Esophagus squamous epithelium (tissue), 5 donors: ENCODE measurements at places on chromosomes 1 and 21.

GRCh38 chr21:37429356-37429755 lies 62.8 kb downstream of the DYRK1A start:
- H3K4me1 ChIP-seq, result peaks cover 12% of the 10 kb centered on the region
- no peak for DNase-seq
- no peak overlapping the region for H3K27ac ChIP-seq
- H3K4me3 ChIP-seq, result no peak overlapping the region

- no peaks in the 10 kb centered on the region for H3K27me3 ChIP-seq
- no peak for DNase-seq
- peaks cover 3% of the 10 kb centered on the region for H3K4me1 ChIP-seq
- H3K4me3 ChIP-seq, result no peak overlapping the region
- no peak overlapping the region for H3K27ac ChIP-seq
- no peaks in the 10 kb centered on the region for H3K36me3 ChIP-seq
These were observed 9.8 kb upstream of the SSBP3 start for GRCh38 chr1:54415991-54416390.

GRCh38 chr1:34320053-34320669 lies 143.5 kb downstream of the C1orf94 start:
- H3K4me1 ChIP-seq, result no peaks in the 10 kb centered on the region
- H3K4me3 ChIP-seq, result no peak overlapping the region
- H3K36me3 ChIP-seq, result no peaks in the 10 kb centered on the region
- H3K27ac ChIP-seq, result no peak overlapping the region
- H3K27me3 ChIP-seq, result no peaks in the 10 kb centered on the region

- no peaks in the 10 kb centered on the region for H3K4me1 ChIP-seq
- H3K27ac ChIP-seq, result no peak overlapping the region
- no peaks in the 10 kb centered on the region for H3K36me3 ChIP-seq
- no peaks in the 10 kb centered on the region for H3K27me3 ChIP-seq
These were observed 38.3 kb upstream of the PAX7 start for GRCh38 chr1:18592368-18592767.

- no peak overlapping the region for H3K4me3 ChIP-seq
- no peaks in the 10 kb centered on the region for H3K36me3 ChIP-seq
- no peak overlapping the region for H3K27ac ChIP-seq
- no peaks in the 10 kb centered on the region for H3K4me1 ChIP-seq
These were observed 27.1 kb upstream of the KCTD3 start for GRCh38 chr1:215539803-215540570.

DNA sequence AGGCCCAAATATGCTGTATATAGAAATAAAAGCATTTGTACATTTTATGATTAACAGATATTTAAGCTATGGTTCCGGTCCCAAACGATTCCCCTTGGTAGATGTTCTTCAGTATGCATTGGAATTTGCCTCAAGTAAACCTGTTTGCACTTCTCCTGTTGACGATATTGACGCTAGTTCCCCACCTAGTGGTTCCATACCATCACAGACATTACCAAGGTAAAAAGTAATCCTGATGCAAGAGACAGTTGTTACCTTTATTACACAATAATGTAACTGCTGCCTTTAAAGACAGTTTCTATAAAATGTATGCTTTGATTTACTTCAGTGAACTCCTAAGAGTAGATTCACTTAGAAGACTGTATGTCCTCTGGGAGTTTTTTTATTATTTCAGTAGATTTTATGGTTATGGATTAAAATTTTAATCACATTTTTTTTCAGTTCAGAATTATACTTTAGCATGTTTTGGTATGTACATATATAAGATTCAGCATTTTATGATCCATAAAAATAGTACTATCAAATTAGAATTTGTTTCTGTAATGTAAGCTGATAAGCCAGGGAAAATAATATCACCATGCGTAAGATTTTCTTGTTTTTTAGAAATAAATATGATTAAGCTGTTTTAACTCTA lies 96.5 kb downstream of the USP25 start:
- no peak for DNase-seq
- no peaks in the 10 kb centered on the region for H3K27me3 ChIP-seq
- no peak overlapping the region for H3K4me3 ChIP-seq

- no peak for DNase-seq
- no peak overlapping the region for H3K4me3 ChIP-seq
- peaks cover 50% of the 10 kb centered on the region for H3K4me1 ChIP-seq
- peaks cover 7% of the 10 kb centered on the region for H3K36me3 ChIP-seq
- peak overlapping the region; percentile 46 for H3K27ac ChIP-seq
These were observed 82.8 kb downstream of the PRDM2 start for GRCh38 chr1:13782634-13783360.

- H3K27me3 ChIP-seq, result no peaks in the 10 kb centered on the region
- H3K4me1 ChIP-seq, result peaks cover 44% of the 10 kb centered on the region
- H3K27ac ChIP-seq, result no peak overlapping the region
- DNase-seq, result no peak
- H3K4me3 ChIP-seq, result no peak overlapping the region
These were observed 4.9 kb downstream of the NIPAL3 start for GRCh38 chr1:24420547-24420946.

GRCh38 chr1:67500413-67500959 lies 70.3 kb upstream of the SERBP1 start:
- DNase-seq, result no peak
- H3K27me3 ChIP-seq, result no peaks in the 10 kb centered on the region
- H3K4me3 ChIP-seq, result peak overlapping the region; percentile 18
- H3K36me3 ChIP-seq, result no peaks in the 10 kb centered on the region
- no peaks in the 10 kb centered on the region for H3K4me1 ChIP-seq

DNA sequence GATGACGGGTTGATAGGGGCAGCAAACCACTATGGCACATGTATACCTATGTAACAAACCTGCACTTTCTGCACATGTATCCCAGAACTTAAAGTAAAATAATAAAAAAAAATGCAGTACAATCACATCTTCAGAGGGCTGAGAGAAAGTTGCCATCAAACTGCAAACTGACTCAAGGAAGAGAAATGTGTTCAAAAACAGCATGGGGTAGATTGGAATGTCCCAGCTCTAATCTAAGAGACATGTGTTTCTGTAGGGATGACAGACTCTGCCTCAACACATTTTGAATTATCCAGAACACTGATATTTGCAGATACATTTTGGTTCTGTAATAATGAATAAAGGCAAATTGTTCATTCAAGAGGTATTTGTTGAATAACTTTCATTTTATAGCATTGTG lies 171.2 kb upstream of the RUNX1 start:
- H3K27ac ChIP-seq, result no peak overlapping the region
- H3K27me3 ChIP-seq, result no peaks in the 10 kb centered on the region
- DNase-seq, result no peak
- peaks cover 32% of the 10 kb centered on the region for H3K4me1 ChIP-seq
- H3K4me3 ChIP-seq, result no peak overlapping the region
- no peaks in the 10 kb centered on the region for H3K36me3 ChIP-seq

DNA sequence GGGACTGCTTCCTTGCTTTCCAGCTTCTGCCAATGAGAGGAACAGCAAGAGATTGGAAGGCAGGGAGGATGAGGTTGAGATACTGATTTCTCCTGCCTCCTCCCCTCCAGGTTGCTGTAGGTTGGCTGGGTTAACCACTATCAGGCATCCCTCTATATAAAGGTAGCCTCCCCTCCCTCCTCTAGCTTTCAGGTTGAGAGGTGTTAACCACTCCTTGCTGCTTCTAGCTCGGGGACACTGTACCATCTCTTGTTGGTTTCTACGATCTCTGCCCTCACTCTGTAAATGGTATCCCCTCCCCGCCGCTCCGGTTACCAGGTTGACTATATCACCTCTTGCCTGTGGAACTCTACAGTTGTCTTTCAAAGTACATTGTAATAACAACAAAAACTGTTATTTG lies 16.7 kb downstream of the LPAR3 start:
- H3K4me3 ChIP-seq, result no peak overlapping the region
- H3K27ac ChIP-seq, result no peak overlapping the region
- DNase-seq, result no peak
- no peaks in the 10 kb centered on the region for H3K36me3 ChIP-seq
- peaks cover 9% of the 10 kb centered on the region for H3K4me1 ChIP-seq
- H3K27me3 ChIP-seq, result no peaks in the 10 kb centered on the region

DNA sequence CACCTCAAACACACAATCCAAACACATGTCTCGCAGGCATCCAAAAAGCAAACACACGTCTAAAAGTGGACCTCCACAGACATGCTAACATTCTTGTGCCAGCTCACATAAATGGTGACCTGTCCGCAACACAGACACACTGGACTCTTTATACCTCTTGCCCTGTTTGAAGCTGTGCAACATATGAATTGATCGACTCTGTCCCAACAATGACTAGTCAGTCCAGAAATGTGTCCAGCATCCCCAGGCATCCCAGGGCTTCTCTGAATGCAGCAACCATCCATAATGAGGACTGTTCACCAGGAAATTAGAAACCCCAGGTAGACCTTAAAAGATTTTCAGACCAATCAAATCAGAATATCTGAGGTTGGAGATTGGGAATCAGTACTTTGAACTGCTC lies 3.2 kb downstream of the DDR2 start:
- no peaks in the 10 kb centered on the region for H3K36me3 ChIP-seq
- no peak for DNase-seq
- H3K4me3 ChIP-seq, result peak overlapping the region; percentile 64
- H3K27ac ChIP-seq, result peak overlapping the region; percentile 86
- H3K4me1 ChIP-seq, result peaks cover 16% of the 10 kb centered on the region

DNA sequence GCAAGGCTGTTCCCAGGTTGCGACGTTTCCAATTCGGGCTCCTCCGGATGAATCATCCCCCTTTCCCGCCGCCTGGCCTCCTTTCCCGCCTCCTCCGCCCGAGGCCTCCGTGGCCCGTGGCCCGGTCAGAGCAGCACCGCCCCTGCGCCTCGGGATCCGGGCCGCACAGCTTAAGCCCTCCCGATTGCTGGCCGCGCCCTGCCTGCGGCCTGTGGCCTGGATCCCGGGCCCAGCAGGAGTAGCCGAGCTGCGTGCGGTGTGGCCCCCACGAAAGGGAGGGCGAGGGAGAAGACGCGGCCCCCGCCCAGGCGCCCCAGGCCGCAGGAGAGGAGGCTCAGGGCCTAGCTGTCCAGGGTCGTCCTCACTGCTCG lies 1.0 kb downstream of the TMEM200B start:
- H3K4me1 ChIP-seq, result peaks cover 57% of the 10 kb centered on the region
- no peak for DNase-seq
- peak overlapping the region; percentile 64 for H3K4me3 ChIP-seq

DNA sequence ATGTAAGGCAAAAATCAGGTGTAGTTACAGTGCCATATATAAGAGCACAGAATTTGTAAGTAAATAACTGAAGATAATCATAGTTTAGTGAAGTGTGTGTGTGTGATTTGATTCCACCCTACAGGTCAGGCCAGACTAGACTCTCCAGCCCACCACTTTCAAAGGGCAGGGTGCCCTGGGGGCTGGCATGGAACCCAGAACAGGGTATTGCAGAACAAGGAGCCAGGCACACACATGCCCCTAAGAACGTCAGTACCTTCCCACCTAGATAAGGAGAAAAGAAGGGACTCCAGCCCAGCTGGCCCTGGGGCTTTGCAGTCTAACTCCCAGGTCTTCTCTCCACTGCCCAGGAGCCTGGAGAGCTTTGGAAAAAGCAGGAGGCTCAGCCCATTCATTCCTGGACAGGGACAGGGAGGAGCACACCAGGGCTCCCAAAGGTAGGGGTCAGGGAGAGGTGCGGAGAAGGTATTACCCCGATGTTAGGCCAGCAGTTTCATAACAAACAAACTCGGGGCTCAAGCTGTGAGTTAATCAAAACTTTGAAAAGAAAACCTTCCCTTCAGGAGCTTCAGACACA lies 149.7 kb upstream of the VANGL1 start:
- no peak for DNase-seq
- no peaks in the 10 kb centered on the region for H3K36me3 ChIP-seq
- H3K4me1 ChIP-seq, result no peaks in the 10 kb centered on the region

- H3K27ac ChIP-seq, result no peak overlapping the region
- H3K4me1 ChIP-seq, result no peaks in the 10 kb centered on the region
- no peak overlapping the region for H3K4me3 ChIP-seq
- H3K36me3 ChIP-seq, result no peaks in the 10 kb centered on the region
- H3K27me3 ChIP-seq, result no peaks in the 10 kb centered on the region
These were observed 73.6 kb downstream of the ZNF281 start for GRCh38 chr1:200336101-200336845.

DNA sequence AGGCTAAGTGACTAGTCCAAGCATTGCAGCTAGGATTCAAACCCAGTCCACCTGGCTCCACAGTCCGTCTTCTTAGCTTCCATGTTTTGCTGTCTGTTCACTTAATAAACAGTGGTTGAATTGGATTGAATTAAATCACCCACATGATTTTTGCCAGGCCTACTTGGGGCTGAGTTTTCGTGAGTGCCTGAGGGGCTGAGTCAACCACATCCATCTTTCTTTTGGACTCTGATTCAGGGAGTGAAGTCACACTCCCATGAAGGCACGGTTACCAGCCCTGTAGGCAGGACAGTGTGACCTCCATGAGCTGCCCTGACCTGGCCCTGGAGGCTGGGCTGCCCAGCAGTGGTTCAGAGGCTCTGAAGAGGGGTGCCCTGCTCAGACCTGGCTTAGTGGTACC lies 123.7 kb downstream of the ACTL8 start:
- no peaks in the 10 kb centered on the region for H3K36me3 ChIP-seq
- no peak for DNase-seq
- H3K4me3 ChIP-seq, result no peak overlapping the region
- H3K27ac ChIP-seq, result no peak overlapping the region

DNA sequence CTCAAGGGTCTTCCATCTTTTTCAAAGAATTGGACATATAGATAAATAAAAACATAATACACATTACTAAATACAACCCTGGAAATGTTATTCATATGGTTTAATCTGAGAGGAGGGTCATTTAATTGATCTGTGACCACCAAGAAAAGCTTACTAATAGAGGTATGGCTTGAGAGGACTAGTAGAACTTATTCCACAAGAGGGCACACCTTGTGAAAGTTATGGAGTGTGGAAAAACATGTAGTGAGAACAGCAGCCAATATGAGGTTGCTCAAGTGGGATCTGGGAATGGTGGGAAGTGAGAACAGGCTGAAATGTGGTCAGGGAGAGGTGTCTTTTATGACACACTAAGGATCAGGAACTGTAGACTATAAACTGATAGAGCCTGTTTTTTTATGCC lies 973.5 kb upstream of the B3GALT2 start:
- no peaks in the 10 kb centered on the region for H3K4me1 ChIP-seq
- DNase-seq, result no peak
- H3K4me3 ChIP-seq, result no peak overlapping the region
- no peaks in the 10 kb centered on the region for H3K36me3 ChIP-seq
- no peaks in the 10 kb centered on the region for H3K27me3 ChIP-seq

- DNase-seq, result no peak
- H3K27me3 ChIP-seq, result no peaks in the 10 kb centered on the region
- H3K36me3 ChIP-seq, result no peaks in the 10 kb centered on the region
- no peak overlapping the region for H3K4me3 ChIP-seq
- no peak overlapping the region for H3K27ac ChIP-seq
These were observed 100.8 kb upstream of the DSCAM start for GRCh38 chr21:40947713-40948112.
